Neural cell (in vitro differentiated cells): ENCODE measurements at places on chromosomes 3 and 15. TPM values are rescaled to one million over a fixed set of nuclear protein-coding genes. Genes with fewer than 3 reads are reported as not detected.

The GABRR3 gene
- not detected in 2 replicates for polyA plus RNA-seq

The GNAT1 gene
- polyA plus RNA-seq: not detected in 2 replicates

The ALDH1L1 gene
- polyA plus RNA-seq: not detected in 2 replicates

The RYR3 gene
- polyA plus RNA-seq: 12.6 and 14.1 TPM in 2 replicates

The CRYGS gene
- polyA plus RNA-seq: 6.7 and 7.7 TPM in 2 replicates
